ENCODE measurements at places on chromosomes 5 and 9.

- no peak for DNase-seq
These were observed 27.6 kb downstream of the DAP start for GRCh38 chr5:10733426-10733825.

GRCh38 chr9:116278326-116278725 lies 124.7 kb downstream of the PAPPA start:
- no peak for DNase-seq

- DNase-seq = no peak
These were observed 35.0 kb downstream of the MYO10 start for GRCh38 chr5:16901021-16901644.

DNA sequence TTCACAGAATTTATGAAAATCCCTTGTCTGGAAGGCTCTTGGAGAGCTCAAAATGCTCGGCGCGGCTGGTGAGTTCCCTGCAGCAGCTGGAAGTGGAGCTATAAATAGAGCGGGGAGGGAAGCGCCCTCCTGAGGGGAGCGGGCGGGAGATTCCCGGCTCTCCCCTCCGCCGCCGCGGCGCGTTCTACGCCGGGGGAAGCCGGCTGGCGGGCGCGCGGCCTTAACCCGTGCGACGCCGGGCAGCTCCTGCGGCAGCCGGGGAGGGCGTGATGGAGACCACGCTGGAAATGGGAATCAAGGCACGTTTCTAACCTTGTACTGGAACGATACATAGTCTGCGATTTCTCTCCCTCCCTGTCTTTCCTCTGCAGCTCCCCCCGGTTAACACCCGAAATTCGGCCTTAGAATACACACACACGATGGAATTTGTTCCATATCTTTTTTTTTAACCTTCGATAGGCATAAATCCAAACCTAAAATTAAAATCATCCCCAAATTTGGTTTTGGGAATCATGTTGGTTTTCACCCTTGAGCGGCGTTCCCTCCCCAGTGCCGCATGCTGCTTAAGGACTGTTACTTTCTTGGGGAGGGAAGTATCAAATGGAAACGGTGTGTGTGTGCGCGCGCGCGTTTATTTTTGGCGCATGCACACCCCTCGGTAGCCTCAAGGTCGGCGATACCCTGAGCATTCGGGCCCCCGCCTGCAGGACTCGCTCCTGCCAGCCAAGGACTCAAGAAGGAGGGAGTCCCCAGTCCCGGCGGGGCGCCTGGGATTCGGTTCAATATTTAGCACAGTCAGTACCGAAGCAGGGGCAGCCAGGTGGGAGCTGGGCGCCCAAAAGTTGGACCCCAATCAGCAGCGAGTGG lies 306.3 kb upstream of the KCNN2 start:
- no peak for DNase-seq

DNA sequence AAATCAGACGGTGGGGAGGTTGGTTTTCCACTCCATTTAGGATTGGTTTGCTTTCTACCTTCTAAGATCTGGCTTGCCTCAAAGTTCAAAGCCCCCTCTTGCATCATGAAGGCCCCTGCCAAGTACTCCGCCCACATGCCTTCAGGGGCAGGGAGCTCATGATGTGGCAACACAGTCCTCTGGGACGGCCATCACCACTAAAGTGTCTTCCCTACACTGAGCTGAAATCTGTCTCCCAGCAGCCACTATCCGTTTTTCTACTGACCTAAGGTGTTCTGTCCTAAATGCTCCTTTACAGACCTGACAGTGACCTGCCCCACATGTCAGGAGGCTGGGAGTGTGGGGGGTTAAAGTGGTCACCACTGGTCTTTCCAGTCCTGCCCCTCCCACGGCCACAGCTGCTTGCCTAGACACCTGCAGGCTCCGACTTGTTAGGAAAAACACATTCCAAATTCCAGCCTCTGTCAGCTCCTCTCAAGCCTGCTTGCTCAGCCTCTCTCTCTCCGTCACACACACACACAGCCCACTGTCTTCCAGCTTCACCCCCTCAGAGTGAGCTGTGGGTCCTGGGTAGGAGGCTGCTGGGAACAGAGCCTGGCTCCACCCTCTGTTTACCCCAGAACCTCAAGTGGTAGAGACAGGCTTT lies 44.9 kb downstream of the SHB start:
- no peak for DNase-seq

DNA sequence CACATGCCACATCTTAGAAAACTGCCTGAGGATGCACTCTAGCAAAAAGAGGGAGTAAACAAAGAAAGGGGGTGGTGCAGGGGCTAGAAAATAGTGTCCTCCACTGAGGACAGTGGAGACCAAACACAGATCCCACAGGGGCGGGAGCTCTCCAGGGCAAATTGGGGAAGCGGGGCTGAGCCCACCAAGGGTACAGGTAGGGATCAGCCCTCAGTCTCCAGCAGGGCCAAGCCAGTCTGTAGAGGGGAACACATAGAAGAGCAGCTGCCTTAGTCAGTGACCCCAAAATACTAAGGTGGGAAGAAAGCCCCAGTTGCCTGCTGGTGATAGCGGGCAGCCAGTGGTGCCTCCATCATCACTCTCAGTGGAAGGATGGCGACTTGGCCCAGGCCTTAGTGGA lies 134.0 kb downstream of the ATPSCKMT start:
- no peak for DNase-seq

- DNase-seq = no peak
These were observed 887 bp upstream of the PDE8B start for GRCh38 chr5:77209495-77210090.

GRCh38 chr5:172646716-172647285 lies 5.7 kb downstream of the NEURL1B start:
- no peak for DNase-seq

DNA sequence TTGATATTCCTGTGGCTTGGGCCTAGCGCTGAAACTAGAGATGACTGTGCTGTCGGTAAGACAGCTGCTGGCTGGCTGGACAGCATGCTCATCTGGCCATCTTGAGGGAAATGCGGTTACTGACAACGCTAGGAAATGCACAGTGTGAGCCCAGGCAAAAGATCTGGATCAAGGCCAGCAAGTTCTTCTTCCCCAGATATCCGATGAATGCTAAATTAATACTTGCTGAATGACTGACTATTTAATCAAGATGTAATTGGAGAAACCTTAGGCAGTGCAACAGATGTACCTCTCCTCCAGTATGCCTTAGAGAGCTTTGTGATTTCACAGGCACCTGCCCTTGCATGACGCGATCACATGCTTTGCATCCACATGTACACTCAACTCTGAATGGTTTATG lies 659.1 kb downstream of the EFNA5 start:
- DNase-seq = no peak

DNA sequence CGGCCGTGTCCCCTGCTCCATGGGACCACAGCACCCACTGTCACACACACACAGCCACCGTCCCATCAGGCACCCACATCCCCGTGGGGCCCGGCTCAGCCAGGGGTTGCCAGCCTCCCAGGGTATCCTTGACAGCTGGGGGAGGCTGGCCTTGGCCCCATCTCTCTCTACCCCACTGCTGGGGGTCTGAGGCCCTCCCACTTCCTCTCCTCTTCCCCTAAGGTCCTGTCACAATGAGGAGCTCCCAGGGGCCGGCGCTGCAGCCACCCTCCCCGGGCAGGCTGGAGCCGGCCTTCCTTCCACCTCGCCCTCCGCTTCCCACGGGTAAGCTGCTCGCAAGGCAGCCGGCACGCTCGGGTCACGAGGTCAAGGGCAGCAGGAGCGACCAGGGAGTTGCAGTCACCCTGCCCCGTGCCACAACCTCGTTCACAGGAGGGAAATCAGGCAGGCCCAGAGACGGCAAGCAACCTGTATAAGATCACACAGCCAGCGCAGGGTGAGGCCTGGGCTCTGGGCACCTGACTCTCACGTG lies 38.6 kb upstream of the NOTCH1 start:
- no peak for DNase-seq

GRCh38 chr9:98425079-98425478 lies 169.6 kb upstream of the TBC1D2 start:
- no peak for DNase-seq

- DNase-seq = no peak
These were observed 186.7 kb downstream of the COMMD10 start for GRCh38 chr5:116271446-116272025.

- no peak for DNase-seq
These were observed 72.5 kb downstream of the NDFIP1 start for GRCh38 chr5:142181096-142181495.

DNA sequence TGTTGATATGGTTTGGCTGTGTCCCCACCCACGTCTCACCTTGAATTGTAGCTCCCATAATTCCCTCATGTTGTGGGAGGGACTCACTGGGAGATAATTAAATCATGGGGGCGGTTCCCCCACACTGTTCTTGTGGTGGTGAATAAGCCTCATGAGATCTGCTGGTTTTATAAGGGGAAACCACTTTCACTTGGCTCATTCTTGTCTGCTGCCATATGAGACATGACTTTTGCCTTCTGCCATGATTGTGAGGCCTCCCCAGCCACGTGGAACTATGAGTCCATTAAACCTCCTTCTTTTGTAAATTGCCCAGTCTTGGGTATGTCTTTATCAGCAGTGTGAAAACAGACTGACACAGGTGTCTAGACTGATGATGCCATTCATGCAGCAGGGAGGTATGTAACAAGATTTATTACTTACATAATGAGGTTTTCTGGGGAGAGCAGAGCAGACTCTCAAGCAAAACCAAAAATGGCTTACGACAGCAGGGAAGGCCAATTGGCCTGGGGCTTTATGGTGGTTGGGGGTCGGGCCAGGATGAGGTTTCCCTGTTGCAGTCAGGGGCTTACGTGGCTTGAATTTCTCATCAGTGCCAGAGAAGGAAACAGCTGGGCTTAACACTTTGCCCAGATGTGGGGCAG lies 9.5 kb upstream of the COMMD10 start:
- no peak for DNase-seq

DNA sequence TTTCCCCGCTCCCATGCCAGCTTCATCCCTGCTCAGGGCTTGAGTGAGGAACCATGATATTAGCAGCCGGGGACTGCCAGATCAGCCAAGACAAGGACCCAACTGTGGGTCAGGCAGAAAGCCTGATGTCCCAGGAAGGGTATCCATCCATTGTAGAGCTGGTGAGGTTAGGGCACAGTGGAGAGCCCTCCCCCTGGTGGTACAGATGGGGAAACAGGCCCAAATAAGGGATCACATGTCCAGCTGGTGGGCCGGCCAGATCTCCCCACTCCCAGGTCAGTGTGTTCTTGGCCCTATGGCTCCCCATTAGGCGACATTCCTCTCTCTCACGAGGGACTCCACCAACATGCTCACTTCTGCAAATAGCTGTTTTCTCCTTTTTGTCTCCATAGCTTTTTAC lies 9.0 kb downstream of the CDX1 start:
- DNase-seq = no peak

- DNase-seq = no peak
These were observed 173.2 kb upstream of the OR13F1 start for GRCh38 chr9:104330841-104331240.

DNA sequence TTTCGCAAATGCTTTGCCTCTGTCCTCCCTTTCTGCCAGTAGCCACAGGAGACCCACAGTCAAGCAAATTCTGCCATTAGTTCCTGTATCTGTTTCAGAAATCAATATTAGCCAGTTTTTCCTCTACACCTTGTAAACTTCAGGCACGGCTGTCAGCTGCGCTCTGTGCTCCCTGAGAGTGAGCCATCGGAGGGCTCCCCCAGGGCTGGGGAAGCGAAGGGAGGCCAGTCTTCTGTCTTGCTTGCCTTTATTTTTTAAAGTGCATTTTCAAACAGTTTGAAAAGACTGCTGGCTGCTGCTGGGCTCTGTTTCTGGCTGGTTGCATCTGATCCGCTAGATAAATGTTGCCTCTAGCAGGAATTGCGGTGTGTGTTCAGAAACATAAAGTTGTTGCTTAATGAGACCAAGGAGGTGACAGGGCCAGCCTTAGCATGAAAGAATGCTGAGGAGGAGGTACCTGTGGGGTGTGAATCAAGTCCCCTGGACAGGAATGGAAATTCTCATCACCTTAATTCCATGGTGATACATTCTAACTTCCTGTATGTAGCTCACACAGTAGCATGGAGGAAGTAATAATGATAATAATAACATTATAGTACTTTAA lies 421.7 kb upstream of the KIF2A start:
- DNase-seq = no peak
